ENCODE measurements at places on chromosomes 13 and 19. TPM values are rescaled to one million over a fixed set of nuclear protein-coding genes. Genes with fewer than 3 reads are reported as not detected.

NDUFB7 gene
- 113 TPM for total RNA-seq

ETFB gene
- 121 TPM for total RNA-seq

SOX1 gene
- not detected for total RNA-seq

SCEL gene
- not detected for total RNA-seq

KCNRG gene
- total RNA-seq: 0.21 TPM

ZIK1 gene
- total RNA-seq: 10.6 TPM

TBXA2R gene
- total RNA-seq: 0.54 TPM

F10 gene
- total RNA-seq: not detected

TNNT1 gene
- 0.41 TPM for total RNA-seq

RNF225 gene
- 0.70 TPM for total RNA-seq

LAIR1 gene
- 64.1 TPM for total RNA-seq

VAV1 gene
- 98.5 TPM for total RNA-seq

TMC4 gene
- 0.89 TPM for total RNA-seq

TEX26 gene
- not detected for total RNA-seq

All from activated CD8-positive, alpha-beta memory T cell treated with anti-CD3 and anti-CD28 coated beads, Interleukin-2, amount 10 ng/mL, durations not matched to agents 7 days and 5 days (primary cell).